ENCODE measurements at places on chromosomes 2 and 18. TPM values are rescaled to one million over a fixed set of nuclear protein-coding genes. Genes with fewer than 3 reads are reported as not detected.

The DNER gene
- 0.44 TPM for total RNA-seq

The SIGLEC15 gene
- under 0.01 TPM for total RNA-seq

The AOX1 gene
- total RNA-seq, result 6.1 TPM

The ANKRD30BL gene
- total RNA-seq, result not detected

The SERPINB8 gene
- 8.5 TPM for total RNA-seq

The SULT1C2 gene
- not detected for total RNA-seq

The SFTPB gene
- total RNA-seq, result not detected

The ADD2 gene
- total RNA-seq, result 7.2 TPM

The COPS8 gene
- 53.0 TPM for total RNA-seq

The SMARCAL1 gene
- total RNA-seq, result 9.6 TPM
